ENCODE measurements at places on chromosomes 11 and 22. TPM values are rescaled to one million over a fixed set of nuclear protein-coding genes. Genes with fewer than 3 reads are reported as not detected.

- DNase-seq = no peak
These were observed 26.1 kb downstream of the SYT13 start for GRCh38 chr11:45260071-45260470.

DNA sequence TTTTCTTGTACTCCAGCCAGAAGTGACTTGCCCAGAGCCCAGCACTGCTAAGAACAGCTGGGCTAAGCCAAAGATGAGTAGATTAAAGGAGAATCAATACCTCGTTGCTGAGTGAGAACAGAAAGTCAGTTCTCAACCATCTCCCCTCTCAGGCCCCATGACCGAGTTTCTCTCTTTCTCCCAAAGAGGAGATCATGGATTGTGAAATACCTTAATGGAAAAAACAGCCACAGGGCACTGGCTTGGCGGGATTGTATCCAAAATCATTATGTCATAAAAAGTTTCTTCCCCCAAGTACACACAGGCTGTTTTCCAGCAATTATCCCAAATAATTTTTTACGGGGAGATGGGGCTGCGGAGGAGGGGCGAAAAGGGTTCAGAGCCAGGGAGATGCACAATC lies 111.8 kb upstream of the TMEM45B start:
- no peak for DNase-seq

DNA sequence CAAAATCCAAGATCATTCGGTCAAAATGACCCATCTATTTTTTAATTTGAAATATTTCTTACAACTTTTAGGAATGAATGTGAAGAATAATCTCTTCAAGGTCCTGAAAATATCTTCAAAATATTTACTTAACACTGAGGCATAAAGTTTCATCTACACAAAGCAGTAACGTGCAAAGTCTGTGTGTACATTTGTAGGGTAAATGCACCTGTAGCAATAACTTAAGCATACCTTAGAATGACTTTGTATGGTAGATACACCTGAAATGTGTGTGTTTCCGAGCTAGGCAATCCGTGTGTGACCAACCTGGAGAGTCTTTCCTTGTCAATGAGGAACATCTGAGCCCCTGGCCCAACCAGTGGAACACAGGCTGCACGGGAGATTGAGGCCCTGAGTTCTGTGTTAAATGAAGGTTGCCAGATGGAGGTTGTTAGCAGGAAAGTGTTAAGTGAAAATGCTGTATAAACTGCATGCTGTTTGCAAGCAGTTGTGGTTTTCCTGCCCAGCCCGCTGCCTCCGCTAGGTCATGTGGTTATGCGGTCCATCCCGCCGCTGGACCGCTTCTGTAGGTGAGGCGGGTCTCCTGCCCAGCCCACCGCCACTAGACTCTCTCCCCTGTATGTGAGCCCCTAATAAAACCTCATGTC lies 7.6 kb upstream of the CTR9 start:
- no peak for DNase-seq

GRCh38 chr11:1844221-1845094 lies 5.7 kb downstream of the TNNI2 start:
- no peak for DNase-seq

- DNase-seq = no peak
These were observed 215.0 kb upstream of the E2F8 start for GRCh38 chr11:19455731-19456130.

GRCh38 chr11:133790995-133791394 lies 54.3 kb downstream of the SPATA19 start:
- DNase-seq = no peak

GRCh38 chr11:111762981-111763643 lies 3.1 kb downstream of the PPP2R1B start:
- no peak for DNase-seq

DNA sequence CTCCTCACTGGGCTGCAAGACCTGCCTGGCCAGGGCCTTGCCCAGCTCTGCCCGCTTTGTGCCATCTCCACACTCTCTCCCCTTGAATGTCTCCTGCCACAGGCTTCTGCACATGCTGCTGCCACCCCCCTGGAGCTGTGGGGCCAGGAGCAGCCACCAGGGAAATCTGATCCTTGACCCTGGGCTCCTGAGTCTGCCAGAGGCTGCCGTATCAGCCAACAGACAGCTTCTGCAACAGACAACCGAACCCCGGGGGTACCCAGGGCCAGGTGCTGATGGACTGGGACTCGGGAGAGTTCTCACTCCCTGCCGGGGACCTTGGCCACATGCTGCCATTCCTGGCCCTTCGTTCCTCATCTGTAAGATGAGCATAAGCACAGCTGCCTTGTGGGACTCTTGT lies 3.3 kb upstream of the PPARA start:
- DNase-seq = no peak

- no peak for DNase-seq
These were observed 179.3 kb upstream of the FAT3 start for GRCh38 chr11:92045301-92045700.

GRCh38 chr22:47020166-47020565 lies 257.7 kb downstream of the TBC1D22A start:
- DNase-seq = no peak

GRCh38 chr11:72760539-72761405 lies 8.6 kb upstream of the ARAP1 start:
- DNase-seq = no peak

DNA sequence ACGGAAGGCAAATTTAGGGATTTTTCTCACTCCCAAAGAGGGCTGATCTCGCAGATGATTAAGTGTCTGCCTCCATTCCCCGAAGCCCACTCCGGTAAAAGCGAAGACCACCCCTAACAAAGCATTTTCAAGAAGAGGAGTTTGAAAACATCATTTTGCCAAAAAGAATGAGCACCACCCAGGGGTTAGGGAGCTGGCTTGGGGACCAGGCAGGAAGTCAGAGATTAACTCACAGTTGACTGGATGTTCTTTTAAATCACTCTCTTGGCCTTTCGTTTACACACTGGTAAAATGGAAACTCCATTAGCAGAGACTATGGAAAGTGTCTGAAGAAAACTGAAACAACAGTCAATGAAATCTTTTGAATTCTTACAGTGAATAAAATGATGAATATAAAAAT lies 7.9 kb upstream of the TRIM44 start:
- no peak for DNase-seq

GRCh38 chr11:117144477-117145392 lies 648 bp downstream of the PAFAH1B2 start:
- peak; percentile 56 for DNase-seq

The OR52B2 gene
- 0.34 TPM for total RNA-seq

The EFCAB6 gene
- 2.0 TPM for total RNA-seq

The UCP3 gene
- total RNA-seq = 1.0 TPM

The SPINDOC gene
- 21.7 TPM for total RNA-seq

The MICAL3 gene
- 24.9 TPM for total RNA-seq

The FBLN1 gene
- total RNA-seq = 351 TPM

The NNMT gene
- total RNA-seq = 165 TPM

The TBX10 gene
- not detected for total RNA-seq

The KMT5B gene
- 36.0 TPM for total RNA-seq

The GGT5 gene
- total RNA-seq = 25.6 TPM

The SLC17A6 gene
- total RNA-seq = not detected

The CHADL gene
- total RNA-seq = 2.5 TPM

The MUC5AC gene
- total RNA-seq = not detected

The MPPED1 gene
- not detected for total RNA-seq

The OR5M3 gene
- total RNA-seq = not detected

The TESMIN gene
- 1.1 TPM for total RNA-seq

Data from left lung (tissue), 14 donors.